ENCODE measurements at places on chromosomes 4 and X.

DNA sequence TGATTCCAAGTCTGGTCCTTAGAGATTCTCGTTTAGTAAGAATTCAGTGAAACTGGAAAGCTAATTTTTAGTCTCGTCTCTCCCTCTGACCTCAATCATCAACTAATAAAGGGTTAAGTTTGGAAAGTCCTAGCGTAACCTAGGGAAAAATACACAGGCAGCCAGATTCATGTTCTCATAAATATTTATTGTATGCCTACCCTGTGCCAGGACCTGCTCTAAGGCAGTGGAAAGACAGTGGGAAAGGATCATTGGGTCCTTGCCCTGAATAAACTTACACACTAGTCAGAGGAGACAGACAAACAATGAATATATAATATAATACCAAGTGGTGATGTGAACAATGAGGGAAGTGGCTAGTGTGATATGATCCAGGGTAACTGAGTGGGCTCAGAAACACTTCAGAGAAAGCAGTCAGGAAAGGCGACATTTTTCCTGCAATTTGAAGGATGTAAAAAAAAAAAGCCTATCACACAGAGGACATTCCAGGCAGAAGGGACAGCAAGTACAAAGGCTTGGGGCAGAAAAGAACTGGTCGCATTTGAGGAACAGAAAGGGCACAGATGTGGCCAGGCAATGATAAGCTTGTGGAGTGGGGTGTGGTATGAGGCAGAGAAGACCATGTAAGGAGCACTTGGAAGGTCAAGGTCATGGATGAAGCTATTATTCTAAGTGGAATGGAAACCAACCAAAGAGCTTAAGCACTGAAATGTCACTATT, 128.8 kb downstream of the AMELX start:
- no peak for DNase-seq

DNA sequence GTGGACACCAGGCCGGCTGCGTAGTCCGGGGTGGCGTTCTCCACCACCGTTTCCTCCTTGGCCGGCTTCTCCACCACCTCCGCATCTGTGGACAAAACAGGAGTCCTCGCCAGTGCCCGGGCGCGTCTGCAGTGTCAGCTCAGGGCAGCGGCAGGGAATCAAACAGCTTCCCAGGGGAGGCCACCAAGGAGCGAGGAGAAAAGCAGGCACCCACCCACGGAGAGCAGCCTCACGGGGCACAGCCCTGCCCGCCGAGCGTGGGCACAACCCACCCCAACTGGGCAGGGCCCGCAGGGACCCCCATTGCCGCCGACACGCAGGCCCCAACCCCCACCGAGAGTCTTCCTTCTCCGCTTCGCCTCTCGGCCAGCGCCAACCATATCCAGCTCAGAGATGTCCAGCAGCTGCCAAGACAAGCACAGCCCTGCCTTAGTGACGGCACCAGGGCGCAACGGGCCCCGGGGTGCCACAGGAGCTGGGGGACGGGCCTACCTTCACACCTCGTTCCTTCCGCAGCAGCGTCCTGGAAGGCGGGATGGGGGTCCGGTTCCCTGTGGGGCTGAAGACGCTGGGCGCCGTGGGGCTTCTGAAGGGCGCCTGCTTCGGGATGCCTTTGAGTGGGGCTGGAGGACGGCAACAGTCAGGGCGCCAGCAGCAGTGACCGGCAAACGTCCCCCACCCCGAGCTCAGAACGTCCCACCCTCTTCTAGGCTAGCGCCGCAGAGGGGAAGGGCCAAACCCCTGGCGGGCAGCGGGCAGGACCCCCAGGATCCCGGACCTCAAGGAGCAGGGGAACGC, 22.8 kb downstream of the NELFA start:
- no peak for DNase-seq

GRCh38 chr4:154743683-154744340, at the start of gene LRAT:
Gene LRAT, plus strand, starts transcription at chr4:154744000. Its CDS starts 327 bp downstream, at chr4:154744327.
- peak; percentile 38 for DNase-seq

GRCh38 chrX:41382714-41383645, 49.0 kb downstream of the DDX3X start:
- DNase-seq: peak; percentile 66

DNA sequence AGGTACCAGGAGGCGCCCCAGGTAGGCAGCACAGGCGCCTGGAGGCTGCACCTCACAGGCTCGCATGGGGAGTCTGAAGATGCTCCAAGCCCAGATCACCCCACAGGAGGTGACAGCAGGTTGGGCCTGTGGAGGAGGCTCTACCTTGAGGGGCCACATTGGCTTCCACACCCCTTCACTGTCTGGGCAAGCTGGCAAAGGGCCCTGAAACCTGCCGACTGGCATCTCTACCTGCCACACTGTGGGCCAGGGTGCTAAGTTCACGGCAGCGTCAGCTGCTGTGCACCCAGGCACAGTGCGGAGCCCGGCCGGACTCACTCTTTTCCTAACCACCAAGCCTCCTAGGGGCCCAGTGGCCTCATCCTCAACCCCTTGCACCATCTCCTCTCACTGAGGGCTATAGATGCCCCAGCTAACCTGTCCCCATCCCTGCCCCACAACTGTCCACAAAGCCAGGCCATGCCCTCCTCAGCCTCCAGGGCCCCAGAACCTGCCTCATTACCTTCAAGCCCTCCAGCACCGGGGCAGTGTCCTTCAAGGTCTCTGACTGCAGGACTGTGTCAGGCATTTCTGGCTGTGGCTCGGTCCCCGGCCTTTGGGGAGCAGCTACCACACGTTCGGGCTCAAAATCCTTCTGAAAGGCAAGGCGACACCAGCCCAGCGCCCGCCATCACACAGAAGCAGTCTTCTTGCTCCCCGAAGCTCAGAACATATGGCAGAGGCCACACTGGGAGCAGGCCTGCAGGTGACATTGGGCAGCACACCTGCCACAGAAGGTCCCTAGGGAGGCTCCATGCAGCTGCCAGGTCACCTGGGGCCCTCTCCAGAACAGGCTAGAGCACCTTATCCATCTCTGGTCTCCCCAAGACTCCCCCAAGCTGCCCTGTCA, 28.8 kb downstream of the FGFR3 start:
- DNase-seq: no peak

DNA sequence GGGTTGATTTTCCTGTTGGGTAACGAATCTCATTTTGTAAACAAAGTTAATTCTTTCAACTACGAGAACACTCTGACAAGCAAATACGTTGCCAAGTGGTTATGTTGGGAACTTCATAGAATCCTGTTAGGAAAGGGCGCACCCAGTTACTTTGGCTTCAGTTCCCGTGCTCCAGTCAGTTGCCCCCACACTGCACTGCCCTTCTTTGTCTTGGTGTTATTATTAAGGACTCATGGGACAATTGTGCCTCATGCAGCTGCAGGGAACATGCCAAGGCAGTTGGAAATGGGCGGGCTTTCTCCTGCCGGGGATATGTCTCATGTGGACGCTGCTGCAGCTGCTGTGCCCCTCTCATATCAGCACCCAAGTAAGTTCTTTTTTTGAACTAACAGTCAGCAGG, 28.9 kb downstream of the OFD1 start:
- DNase-seq: no peak

GRCh38 chrX:22889819-22890218, 109.9 kb upstream of the DDX53 start:
- DNase-seq: no peak

DNA sequence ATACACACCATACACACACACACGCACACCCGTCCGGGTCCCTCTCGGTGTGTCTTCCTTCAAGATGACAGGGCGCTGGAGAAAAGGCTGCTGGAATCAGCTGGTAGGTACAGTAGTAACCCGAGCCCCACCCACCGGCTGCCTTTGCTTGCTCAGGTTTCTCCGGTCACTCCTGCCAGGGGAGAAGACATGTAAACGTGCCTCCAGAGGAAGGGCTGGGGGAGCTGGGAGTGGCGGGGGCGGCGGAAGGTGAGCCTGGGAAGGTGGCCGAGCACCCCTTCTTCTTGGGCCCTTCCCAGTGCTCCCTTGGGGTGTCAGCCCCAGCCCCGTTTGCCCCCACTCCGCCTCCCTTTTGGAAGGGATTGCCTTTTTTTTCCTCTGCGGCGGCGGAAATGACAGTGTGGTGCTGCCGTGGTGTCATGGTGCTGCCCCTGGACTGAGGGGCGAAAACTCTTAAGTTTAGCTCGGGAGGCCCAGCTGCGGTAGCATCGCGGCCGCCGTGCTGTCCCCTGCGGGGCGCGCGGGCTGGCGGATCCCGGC, at the start of gene MID2:
MID2 (plus strand) TSS at position 169 of the 540 bp plus-strand sequence. CDS start 561 bp downstream, outside the sequence.
- DNase-seq: peak; percentile 65

DNA sequence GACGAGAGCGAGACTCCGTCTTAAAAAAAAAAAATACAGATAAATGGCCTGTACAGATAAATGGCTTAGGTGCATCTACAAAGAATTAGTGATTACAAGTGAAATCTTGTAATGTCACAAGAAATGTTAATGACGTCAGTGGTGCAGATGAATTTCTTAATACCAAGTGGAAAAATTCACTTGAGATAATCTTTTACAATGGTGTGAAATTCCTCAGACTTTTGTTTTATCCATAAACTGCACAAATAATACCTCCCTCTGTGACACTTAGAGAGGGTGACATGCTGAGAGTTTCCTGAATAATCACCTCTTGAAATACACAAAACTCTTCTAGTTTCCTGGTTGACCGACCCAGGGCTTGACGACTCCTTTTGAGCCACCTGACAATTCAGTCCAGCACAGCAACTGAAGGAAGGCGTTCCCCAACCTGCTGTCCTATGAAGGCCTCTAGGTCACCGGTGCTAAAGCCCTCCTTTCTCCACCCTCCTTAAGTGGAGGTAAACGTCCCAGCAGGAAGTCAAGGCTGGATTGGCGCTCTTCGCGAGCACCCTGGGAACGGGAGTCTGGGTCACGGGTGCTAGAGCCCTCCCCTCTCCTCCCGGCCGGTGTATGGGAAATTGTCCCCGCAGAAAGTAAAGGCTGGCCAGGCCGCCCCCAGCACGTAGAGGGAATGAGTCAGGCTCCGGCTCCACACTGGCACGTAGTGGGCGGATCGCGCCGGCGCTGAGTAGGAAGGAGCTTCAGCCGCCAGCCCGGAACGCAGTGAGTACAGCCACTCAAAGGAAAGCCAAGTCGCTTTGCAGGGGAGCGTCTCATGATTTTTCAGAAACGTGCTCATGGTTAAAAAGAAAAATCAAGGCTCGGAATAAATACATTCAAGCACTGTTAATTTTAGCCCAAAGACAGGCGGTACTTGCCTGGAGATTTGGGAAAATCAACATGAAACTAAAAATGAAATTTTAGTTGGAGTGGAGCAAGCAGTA, at the start of gene TMEM144:
TMEM144 (plus strand) TSS at position 662 of the 983 bp plus-strand sequence. CDS start 2,182 bp downstream, outside the sequence.
- peak; percentile 9 for DNase-seq

DNA sequence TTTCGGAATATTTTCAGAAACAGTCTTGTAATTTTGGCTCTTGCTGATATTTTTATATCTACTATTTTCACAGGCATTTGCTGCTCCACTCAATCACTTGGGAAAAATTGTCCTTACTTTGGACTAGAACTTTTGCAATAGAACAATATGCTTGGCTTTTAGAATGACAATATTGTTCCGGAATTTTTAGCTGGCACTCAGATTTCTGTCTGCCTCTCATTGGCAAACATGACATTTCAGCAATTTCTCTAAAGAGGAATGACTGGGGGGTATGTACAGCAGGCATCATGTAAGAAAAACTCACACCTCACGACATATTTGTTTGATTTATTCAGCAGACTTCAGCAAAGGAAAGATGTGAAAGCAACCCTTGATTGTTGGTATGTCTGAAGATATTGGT, 243.6 kb upstream of the GPRIN3 start:
- DNase-seq: no peak

DNA sequence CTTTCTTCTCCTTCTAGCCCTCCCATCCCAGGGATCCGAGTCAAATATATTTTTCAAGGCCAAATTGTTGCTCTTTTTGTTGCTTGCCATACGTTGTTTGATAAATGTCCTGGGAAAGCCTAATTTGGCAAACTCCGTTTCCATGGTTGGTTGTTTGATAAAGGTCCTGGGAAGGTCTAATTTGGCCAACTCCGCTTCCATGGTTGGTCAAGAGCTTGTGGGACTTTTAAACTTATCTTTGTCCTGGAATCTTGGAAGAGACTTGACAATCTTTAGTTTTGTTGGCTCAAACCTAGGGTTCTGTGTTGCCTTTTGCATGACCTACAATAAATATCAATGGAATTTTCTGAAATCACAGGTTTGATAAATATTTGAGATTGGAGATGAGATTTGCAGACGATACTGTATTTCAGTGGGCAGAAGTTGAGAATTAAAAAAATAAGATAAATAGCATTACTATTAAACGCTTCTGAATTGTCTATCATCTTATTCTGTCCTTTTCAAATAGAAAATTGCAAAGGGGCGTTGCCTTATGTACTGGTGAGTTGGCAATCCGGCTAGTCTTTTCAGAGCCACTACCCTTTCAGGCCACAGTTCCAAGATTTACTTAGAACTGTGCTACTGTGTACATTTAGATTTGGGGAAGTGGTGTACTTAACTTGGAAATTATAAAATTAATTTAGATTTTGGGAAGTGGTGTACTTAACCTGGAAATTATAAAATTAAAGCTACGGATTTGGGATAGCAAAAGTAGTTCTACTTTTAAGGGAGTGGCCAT, 804 bp downstream of the OSTC start:
- DNase-seq: no peak

DNA sequence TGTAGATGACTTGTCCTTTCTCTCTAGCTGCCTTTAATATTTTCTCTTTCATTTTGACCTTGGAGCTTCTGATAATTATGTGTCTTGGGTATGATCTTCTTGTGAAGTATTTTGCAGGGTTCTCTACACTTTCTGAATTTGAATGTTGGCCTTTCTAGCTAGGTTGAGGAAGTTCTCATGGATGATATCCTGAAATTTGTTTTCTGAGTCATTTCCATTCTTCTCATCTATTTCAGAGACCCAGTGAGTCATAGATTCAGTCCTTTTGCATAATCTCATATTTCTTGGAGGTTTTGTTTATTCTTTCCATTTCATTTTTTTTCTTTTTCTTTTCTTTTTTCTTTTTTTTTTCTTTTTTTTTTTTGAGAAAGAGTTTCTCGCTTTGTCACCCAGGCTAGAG, 585.7 kb upstream of the PABPC4L start:
- no peak for DNase-seq

DNA sequence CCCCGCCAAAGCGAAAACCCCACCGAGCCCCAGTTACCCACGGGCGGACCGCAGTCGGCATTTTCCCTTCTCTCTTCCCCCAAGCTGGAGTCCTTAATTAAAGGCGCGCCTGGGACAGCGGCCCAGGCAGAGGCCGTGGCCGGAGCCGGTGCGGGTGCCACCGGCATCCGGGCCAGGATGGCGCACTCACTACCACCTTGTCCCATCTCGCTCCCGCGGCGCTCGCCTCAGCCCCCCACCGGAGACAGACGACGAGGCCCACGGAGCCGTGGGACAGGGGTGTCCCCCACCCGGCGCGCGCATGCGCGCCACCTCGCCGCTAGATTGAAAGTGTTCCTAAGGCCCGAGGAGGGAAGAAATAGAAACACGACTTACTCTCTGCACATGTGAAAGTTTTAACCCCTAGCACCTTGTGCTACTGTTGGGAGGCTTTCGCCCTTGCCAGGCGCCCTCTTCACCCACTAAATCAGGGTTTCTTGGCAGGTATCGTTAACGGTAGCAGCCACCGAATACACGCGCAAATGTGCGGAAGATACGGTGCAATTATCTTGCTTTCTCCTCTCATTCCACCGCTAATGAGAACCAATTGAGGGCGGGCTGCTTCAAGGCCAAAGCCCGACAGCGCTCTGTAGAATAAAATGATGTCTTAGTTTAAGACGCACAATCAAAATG, 64.3 kb upstream of the CCDC160 start:
- peak; percentile 53 for DNase-seq
